GM23248 (cell line): ENCODE measurements at places on chromosomes 12 and 14.

- DNase-seq: peak; percentile 83
Observed at GRCh38 chr12:12327802-12328201, 22.2 kb downstream of the MANSC1 start.

DNA sequence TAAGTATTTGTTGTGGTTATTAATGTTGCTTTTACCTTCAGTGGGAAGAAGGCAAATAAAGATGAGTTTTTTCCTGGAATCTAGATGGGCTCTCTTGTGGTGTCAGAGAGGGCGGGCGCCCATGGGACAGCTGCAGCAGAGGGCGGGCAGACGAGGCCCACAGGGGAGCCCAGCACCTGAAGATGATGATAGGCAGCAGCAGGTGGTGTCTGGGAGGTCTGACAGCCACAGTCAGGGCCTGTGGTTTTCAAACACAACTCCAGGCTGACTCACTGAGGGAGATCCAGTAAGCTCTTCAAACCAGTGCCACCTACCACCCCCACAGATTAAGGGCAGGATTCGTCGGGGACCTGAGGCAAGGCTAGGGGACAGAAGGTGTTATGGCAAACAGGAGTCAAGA is 42.8 kb downstream of the NKX2-1 start:
- DNase-seq: no peak

DNA sequence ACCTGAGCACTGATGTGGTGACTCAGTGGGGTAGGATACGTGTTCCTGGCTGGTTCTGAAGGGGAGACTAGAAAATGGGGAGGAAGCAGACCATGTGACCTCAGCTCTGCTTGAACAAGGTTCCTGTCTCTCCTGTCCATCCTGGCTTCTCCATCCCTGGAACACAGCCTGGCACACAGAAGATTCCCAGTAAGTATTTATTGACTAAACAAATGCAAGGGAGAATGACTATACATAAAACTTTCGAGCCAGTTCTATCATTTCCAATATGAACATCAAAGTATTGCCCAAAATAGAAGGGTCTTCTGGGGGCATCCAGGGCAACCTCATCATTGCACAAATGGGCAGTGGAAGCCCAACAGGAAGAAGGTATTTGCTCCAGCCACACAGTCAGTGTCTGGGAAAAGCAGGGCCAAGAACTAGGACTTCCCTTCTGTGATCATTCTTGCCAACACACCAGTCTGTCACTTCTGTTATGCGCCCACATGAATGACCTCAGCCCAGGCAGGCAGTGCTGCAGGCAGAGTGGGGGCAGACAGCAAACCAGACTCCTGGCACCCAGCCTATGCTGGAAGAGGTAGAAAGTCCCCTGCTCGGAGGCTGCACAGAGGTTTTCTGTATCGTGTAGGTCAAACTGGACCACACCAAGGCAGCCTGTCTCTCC is 5.6 kb upstream of the SERPINA9 start:
- peak; percentile 84 for DNase-seq

GRCh38 chr12:560691-561390 is 101.1 kb downstream of the B4GALNT3 start:
- DNase-seq: no peak

DNA sequence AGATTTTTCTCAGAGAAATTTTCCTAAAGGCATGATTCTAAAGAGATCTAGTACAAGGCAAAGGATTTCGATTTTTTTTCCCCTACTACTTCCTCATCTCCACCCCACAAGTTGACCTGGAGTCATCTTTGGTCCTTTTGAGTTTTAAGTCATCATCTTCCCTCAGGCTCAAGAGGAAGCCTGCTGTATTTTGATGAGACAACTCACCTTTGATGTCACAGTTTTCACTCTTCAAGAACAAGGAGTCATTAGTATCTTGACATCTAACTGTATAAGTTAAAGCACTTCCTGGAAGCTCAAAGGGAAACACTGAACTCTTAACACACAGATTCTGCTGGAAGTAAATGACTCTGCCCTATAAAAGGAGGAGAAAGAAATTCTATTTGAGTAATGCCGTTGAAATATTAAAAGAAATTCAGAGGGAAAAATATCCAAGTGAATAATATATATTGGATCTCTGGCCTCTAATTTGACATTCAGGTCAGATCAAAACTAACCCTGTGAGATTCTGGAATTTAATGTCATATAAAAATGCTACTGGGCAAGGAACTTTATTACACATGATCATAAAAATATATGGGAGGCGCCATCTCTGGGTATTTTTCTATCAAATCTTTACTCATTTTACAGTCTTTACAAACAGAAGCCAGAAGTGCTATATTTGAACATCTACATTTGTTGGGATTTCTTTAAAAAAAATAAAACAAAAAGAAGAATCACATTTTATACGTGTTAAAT is 435.0 kb downstream of the NRXN3 start:
- peak; percentile 28 for DNase-seq

DNA sequence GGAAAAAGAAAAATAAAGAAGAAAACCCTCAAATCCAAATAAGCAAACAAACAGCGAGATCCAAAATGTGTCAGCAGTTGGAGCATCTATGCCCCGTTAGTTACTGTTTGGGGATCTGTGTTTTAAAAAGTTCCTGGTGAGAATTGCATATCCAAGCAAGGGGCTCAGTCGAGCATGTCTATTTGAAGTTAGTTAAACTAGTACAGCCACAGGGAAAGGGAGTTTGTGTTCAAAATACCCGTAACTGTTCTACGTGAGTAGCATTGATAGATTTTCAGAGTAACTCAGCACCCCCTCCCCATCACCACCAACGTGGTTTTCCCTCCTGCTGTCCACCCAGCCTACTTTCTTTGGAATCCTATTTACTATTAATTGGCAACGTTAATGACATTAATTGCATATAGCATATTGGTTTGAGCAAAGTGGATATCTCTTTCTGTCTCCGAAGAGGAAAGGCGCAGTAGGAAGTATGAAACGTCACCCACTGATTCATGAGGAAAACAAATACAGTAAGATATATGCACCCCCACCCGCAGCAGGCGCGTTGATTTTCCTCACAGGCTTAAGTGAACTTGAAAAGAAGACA is 1.5 kb downstream of the NPAS3 start:
- DNase-seq: peak; percentile 16

DNA sequence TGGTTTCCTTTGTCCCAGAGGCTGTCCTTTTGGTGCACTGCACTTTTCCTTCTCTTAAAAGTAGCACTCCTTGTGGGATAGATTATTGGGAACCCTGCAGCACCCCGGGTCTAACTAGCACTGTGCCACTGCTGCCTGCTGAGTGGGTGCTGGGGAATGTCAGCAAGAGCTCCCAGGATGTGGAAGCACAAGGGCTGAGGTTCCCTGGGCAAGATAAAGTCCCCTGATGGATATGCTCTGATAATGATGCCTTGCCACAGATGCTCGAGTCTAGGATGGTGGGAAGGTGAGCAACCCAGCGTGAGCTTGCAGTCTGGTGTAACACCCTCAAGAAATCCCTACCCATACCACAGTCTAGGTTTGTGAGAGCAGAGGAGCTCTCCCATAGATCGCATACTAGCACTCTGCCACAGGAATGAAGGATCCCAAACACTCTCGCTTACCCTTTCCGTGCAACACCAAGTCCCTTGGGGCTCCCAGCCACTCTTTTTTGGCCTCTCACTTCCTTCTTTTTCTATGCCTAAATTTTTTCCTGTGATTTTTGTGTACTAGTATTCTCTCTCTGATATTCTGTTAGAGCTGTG is 32.6 kb downstream of the USP15 start:
- DNase-seq: no peak

GRCh38 chr14:55867719-55868118 is 250.5 kb upstream of the PELI2 start:
- DNase-seq: peak; percentile 53

DNA sequence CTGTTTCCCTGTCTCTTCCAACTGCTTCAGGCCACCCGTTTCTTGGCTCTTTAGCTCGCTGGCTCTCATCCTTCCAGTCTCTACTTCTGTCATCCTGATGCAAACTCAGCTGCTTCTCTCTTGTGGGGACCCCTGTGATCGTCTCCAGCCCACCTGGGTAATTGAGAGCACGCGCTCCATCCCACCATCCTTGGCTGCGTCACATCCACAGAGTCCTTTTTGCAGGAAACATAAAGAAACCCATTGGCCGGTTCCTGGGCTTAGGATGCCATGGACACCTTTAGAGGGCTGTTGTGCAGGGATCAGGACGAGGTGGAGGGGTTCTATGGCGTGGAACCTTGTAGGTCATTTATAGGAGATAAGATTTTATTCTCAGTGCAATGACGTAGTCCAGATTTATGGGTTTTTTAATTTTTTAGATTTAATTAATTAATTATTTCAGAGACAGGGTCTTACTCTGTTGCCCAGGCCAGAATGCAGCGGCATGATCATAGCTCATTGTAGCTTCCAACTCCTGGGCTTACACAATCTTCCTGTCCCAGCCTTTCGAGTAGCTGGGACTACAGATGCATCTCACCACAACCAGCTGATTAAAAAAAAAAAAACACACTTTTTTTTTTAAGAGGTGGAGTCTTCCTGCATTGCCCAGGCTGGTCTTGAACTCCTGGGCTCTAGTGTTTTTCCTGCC is 82.6 kb downstream of the CCDC92 start:
- DNase-seq: no peak

DNA sequence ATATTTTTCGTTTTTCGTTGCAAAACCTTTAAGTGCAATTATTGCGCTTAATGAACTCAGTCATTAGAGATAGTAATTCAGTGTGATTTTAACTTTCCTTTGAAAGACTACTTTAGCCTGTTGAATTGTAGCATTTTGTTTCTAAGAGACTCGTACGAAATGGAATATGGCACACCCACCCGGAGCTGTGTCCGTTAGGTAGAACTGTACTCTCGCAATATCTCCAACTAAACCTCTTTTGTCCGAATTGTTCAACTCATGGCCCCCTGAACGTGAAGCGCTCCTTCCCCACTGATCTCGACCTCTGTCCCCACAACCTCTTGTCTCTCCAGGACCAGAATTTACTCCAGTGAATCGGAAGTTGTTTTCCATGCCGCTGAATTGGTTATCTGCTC is 800 bp downstream of the PCNX4 start:
- DNase-seq: peak; percentile 77

DNA sequence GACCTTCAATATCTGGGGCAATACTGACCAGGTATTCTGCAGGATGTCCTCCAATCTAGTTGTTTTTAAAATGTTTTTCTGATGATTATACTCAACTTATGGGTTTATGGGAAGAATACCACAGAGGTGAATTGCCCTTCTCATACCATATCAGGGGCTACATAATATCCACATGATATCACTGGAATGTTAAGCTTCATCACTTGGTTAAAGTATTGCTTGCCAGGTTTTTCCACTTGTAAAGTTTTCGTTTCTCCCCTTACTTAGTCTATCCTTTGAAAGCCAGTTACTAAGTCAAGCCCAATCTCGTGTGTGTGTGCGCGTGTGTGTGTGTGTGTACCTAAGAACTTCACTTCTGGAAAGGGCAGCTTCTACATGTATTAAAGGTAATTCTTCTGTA is 980.9 kb upstream of the FBXO33 start:
- DNase-seq: no peak

- no peak for DNase-seq
Observed at GRCh38 chr14:69473260-69473659, 11.3 kb upstream of the PLEKHD1 start.

DNA sequence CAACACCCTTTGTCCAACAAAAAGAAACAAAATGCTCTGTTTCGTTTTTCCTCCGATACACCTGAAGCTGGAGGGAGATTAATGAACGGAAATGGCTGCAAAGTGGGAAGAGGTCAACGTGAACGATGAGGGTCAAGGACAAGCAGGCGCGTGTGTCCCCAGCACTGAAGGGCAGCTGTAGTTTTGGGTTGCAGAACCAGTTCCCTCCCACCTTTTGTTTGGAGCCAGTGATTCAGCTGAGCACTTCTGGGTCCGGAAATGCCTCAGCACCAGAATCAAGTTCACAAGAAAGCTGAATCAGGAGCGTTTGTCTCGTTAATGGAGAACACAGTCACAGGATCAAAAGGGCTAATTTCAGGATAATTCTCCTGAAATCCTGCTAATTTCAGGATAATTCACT is 51.1 kb upstream of the PWP1 start:
- DNase-seq: no peak

GRCh38 chr14:24948261-24948847 is 101.6 kb downstream of the STXBP6 start:
- DNase-seq: no peak

- no peak for DNase-seq
Observed at GRCh38 chr14:65847075-65847847, 434.7 kb downstream of the FUT8 start.

GRCh38 chr14:102870246-102870645 is 52.2 kb upstream of the AMN start:
- no peak for DNase-seq

- no peak for DNase-seq
Observed at GRCh38 chr14:36467332-36467731, 52.7 kb downstream of the NKX2-1 start.

DNA sequence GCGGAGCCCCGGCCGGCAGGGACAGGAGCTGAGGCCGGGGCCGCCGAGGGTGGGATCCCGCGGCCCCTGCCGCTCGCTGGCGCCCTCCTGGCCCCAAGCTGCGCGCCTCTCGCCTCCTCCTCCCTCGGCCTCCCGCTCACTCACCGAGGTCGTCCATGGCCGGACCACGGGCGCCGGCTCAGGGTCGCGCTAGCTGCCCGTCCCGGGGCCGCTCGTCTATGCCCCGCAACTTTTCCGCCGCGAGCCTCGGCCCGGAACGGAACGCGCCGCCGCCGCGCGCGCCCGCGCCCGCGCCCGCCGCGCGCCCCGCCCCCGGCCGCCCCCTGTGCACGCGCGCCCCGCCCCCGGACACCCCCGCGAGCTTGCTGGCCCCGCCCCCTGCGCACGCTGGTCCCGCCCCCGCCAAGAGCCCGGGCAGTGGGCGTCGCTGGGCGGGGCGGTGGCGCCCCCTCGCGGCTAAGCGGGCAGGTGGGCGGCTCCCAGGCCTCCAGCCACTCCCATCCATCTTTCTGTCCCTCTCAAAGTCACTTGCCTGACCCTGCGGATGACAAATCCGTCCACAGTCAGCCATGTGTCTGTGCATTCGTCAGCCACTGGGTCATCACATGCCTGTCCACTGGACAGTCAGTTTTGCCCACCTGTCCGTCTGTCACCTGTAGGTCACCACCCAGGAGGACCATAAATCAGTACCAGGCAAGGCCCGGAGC is at the start of gene PXN:
Gene PXN (minus strand): TSS at position 258 of the 707 bp plus-strand sequence. CDS start 101 bp downstream, at position 157.
- peak; percentile 92 for DNase-seq

GRCh38 chr14:75260025-75260763 is 18.4 kb upstream of the FOS start:
- peak; percentile 4 for DNase-seq

DNA sequence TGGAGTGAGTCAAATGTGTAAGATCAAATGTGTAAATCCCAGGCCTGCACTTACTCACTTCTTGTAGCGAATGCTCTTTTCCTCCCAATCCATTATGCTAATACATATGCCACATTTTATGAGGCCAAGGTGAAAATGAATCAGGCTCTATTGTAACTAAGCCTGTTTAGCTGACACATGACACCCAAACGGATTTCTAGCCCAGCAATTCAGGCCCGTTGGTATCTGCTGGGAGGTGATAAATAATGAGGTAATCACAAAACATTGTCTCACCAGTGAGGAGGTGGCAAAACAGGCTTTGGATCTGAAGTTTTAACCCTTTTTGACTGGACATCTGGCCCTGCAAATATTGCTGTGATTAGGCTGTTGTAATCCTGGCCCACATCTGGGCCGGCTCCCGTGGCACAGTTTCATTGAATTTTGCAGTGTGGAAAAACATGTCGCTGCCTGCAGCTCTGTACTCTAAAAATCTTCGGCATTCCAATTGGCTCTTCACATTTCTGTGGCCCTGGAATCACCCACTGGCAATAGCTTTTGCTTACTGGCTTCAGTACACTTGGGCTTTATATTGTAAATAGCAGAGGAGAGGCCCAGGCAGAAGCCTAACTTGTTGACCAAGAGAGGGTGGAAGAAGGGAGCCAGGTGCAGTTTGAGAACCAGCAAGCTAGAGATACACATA is 106.1 kb downstream of the PAX9 start:
- DNase-seq: peak; percentile 50

- no peak for DNase-seq
Observed at GRCh38 chr14:103775506-103775905, 59.9 kb downstream of the ZFYVE21 start.
